ENCODE measurements at places on chromosomes 3 and 15. TPM values are rescaled to one million over a fixed set of nuclear protein-coding genes. Genes with fewer than 3 reads are reported as not detected.

DNA sequence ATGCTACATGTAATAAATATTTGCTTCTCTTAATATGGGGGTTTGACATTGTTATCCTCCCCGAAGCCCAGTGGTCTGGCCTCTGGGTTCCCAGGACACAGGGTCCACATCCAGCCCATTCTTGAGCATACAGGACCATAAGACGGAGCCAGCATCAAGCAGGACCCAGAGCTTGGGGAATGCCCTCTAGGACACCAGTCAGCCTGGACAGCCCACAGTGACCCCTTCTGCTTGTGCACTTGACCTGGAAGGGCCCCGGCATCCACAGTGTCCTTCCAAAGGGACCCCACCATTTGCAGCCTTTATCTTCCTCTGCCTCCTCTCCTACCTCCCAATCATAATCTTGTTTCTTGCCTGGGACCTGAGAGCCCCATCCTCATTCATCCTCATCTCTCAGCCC lies 46.2 kb upstream of the IREB2 start:
- no peak overlapping the region for H3K27ac ChIP-seq
- no peaks in the 10 kb centered on the region for H3K36me3 ChIP-seq
- peaks cover 13% of the 10 kb centered on the region for H3K27me3 ChIP-seq
- no peak overlapping the region for H3K4me3 ChIP-seq
- H3K4me1 ChIP-seq, result peaks cover 44% of the 10 kb centered on the region

DNA sequence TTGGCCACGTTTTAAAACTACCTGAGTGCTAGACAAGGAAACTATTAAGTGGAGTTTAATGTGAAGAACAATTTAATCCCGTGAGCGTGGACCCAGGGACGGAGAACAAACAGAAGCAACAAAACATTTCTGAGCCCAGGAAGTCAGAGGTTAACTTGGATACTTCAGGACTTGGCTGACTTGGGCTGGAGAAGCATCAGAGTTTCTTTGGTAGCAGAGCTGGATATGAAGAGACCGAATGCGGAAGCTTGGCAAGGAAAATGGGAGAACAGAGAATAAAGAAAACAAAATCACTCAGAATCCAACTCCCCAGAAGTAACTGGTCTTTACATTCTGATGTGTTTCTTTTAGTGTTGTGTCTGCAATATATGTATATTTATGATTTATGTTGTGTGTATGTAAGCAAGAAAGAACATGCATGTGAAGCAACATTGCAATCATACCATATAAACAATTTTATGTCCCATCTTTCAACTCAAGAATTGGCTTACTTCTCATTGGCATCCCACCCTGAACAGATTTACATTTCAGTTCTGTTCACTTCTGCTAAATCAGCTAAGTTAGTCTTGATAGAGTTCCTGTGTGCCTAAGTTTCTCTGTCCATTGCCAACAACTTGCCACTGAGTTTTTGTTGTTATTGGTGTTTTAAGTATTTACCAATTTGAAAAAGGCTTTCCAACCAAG lies 17.2 kb upstream of the PLOD2 start:
- H3K4me3 ChIP-seq, result no peak overlapping the region
- H3K36me3 ChIP-seq, result peaks cover 3% of the 10 kb centered on the region

DNA sequence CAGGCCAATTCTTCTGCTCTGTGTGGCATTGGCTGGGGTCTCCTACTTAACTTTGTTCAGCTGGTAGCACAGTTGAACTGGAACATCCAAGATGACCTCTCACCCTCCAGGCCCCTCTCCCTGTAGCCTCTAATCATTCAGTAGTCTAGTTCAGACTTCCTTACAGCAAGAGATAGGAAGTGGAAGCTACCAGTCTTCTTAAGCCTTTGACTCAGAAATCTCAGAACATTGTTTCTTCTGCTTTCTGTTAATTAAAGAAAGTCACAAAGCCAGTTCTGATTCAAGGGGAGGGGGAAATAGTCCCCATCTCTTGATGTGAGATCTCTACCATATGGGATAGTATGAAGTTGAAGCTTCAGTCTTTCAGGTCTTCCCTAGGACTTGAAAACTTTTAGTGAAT lies 18.8 kb upstream of the SACM1L start:
- peaks cover 18% of the 10 kb centered on the region for H3K36me3 ChIP-seq
- peaks cover 42% of the 10 kb centered on the region for H3K4me1 ChIP-seq
- H3K27me3 ChIP-seq, result no peaks in the 10 kb centered on the region
- H3K4me3 ChIP-seq, result no peak overlapping the region
- DNase-seq, result no peak
- H3K27ac ChIP-seq, result no peak overlapping the region

GRCh38 chr3:58260261-58260731 lies 22.7 kb downstream of the ABHD6 start:
- no peaks in the 10 kb centered on the region for H3K27me3 ChIP-seq
- H3K4me3 ChIP-seq, result no peak overlapping the region
- H3K36me3 ChIP-seq, result peaks cover 11% of the 10 kb centered on the region

GRCh38 chr15:25090073-25090733 lies 135.4 kb downstream of the SNRPN start:
- H3K4me3 ChIP-seq, result no peak overlapping the region
- H3K36me3 ChIP-seq, result peaks cover 83% of the 10 kb centered on the region
- H3K4me1 ChIP-seq, result no peaks in the 10 kb centered on the region

DNA sequence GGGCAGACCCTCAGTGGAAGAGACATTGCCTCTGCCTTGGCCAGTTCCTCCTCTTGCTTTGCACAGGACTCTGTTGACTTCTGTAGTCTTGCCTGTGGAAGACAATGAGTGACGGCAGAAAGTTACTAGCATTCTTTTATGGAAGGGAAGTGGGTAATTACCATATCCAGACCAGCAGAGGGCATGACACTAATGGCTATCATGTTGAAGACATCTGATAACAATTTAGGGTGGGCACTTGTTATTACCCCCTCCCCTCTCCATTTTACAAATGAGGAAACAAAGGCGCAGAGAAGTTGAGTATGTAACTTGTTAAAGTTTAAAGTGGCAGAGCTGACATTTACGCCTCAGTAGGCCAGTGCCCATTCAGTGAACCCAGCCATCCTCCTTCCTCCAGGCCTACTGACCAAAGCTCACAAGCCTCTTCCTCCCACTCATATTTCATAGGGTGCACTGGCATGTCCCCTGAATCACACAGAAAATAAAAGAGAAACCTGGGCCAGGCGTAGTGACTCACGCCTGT lies 48.2 kb upstream of the FMN1 start:
- no peak for DNase-seq
- no peaks in the 10 kb centered on the region for H3K27me3 ChIP-seq
- H3K4me1 ChIP-seq, result peaks cover 22% of the 10 kb centered on the region
- no peak overlapping the region for H3K4me3 ChIP-seq
- H3K27ac ChIP-seq, result peak overlapping the region; percentile 47

DNA sequence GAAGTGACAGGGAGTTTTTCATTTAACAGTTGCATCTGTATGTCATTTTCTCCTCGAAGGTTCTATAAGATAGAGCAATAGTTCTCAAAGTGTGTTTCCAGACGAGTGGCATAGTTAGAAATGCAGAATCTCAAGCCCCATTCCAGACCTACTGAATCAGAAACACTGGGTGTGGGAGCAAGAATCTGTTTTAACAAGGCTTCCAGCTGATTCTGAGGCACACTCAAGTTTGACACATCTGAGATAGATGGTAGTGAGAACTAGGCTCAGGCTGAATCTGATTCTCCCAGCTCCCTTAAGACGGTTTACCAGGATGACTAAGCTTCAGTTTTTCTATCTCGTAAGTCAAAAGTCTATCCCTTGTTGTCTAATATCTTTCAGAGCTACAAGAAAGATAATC lies 159.8 kb upstream of the NUDT16 start:
- no peak overlapping the region for H3K4me3 ChIP-seq
- no peak for DNase-seq
- no peaks in the 10 kb centered on the region for H3K27me3 ChIP-seq
- no peak overlapping the region for H3K27ac ChIP-seq
- H3K36me3 ChIP-seq, result no peaks in the 10 kb centered on the region
- peaks cover 23% of the 10 kb centered on the region for H3K4me1 ChIP-seq

DNA sequence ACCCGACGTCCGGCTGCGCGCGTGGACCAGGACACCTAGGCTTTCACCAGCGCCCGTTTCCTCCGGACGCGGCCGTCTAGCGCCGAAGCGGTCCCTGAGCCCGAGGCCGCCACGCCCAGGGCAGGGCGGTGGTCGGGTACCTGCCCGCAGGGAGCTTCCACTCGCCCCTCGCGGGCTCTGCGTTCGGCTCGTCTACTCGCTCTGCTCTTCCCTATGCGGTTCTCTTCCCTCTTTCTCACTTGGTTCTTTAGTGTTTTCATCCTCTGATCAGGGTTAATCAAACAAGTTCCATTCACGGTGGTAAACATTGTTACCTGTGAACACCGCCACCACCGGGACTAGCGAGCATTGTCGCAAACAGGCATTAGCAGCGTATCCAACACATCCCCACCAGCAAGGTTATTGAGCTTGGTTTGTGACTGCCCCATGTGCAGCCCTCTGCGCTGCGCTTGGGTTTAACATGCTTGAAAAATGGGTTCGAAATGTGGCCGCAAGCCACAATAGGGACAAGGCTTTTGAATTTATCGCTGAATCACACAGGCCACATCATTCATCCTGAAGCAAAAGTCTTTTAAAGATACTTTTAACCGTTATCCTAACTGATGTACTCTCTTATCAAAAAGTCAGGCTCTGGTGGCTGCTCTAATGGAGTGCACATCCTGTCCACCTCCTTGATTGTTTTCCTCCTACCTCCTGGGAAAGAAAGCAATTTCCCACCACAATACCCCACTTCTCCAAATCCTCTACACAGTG lies 843 bp upstream of the CD47 start:
- H3K36me3 ChIP-seq, result no peaks in the 10 kb centered on the region
- peaks cover 15% of the 10 kb centered on the region for H3K4me1 ChIP-seq
- H3K4me3 ChIP-seq, result peak overlapping the region; percentile 76
- peak overlapping the region; percentile 60 for H3K27ac ChIP-seq

DNA sequence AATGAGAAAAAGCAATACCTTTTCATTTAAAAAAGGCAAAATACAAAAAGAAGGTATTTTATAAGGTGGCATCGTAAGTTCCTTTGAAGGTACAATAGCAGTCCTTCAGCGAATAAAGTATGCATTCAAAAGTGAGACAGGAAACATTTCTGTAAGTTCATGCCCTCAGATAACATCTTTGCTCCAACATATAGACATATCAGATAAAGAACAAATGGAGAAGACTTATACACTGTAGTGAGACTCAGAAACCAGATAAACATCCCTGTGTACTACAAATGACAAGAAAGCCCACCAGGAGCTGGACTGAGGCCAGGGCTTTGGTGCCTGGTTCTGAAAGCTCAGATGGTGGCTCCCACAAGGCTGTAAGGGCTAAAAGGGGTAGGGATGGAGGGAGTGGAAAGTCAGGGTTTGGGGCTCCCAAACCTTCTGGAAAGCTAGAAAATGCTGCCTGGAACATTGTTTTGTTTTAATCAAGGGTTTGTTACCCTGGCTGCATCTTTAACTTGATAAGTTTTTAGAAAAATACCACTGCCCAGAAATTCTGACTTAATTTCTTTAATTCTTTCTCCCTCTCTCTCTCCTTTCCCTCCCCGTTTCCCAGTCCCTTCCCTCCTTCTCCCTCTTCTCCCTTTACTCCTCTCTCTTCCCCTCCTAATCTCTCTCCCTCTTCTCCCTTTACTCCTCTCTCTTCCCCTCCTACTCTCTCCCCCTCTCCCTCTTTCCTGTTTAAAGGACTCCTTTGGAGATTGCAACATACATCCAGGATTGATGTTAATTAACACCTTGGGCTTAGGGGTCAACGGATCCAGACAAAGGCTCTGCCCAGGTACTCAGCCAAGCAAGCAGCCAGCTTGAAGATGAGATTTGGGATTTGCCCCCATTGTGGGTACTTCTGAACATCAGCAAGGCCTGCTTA lies 126.1 kb downstream of the AQP9 start:
- H3K4me3 ChIP-seq, result no peak overlapping the region
- no peak overlapping the region for H3K27ac ChIP-seq
- H3K4me1 ChIP-seq, result peaks cover 5% of the 10 kb centered on the region
- DNase-seq, result no peak
- H3K27me3 ChIP-seq, result peaks cover 17% of the 10 kb centered on the region
- H3K36me3 ChIP-seq, result no peaks in the 10 kb centered on the region

The ANKRD63 gene
- 0.42 TPM for total RNA-seq

The AHSG gene
- not detected for total RNA-seq

The CCK gene
- total RNA-seq, result not detected

The RRP9 gene
- 22.8 TPM for total RNA-seq

The GRIP2 gene
- 0.18 TPM for total RNA-seq

DNA sequence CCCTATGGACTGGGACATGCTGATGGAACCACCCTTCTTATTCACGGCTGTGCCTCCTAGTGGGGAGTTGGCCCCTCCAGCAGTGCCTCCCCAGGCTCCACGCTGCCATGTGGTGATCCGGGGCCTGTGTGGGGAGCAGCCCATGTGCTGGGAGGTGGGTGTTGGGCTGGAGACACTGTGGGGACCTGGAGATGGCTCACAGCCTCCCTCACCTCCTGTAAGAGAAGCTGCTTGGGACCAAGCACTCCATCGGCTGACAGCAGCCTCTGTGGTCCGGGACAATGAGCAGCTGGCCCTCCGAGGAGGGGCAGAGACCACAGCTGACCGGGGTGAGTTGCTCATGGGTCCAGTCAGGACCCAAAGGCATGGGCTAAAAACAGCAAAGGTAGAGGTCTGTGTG lies 9.1 kb downstream of the ALG3 start:
- no peak overlapping the region for H3K4me3 ChIP-seq
- H3K27ac ChIP-seq, result no peak overlapping the region
- H3K36me3 ChIP-seq, result peaks cover 14% of the 10 kb centered on the region
- no peaks in the 10 kb centered on the region for H3K4me1 ChIP-seq
- DNase-seq, result no peak

The ZNF660 gene
- 11.2 TPM for total RNA-seq

The CXCR6 gene
- total RNA-seq, result not detected

DNA sequence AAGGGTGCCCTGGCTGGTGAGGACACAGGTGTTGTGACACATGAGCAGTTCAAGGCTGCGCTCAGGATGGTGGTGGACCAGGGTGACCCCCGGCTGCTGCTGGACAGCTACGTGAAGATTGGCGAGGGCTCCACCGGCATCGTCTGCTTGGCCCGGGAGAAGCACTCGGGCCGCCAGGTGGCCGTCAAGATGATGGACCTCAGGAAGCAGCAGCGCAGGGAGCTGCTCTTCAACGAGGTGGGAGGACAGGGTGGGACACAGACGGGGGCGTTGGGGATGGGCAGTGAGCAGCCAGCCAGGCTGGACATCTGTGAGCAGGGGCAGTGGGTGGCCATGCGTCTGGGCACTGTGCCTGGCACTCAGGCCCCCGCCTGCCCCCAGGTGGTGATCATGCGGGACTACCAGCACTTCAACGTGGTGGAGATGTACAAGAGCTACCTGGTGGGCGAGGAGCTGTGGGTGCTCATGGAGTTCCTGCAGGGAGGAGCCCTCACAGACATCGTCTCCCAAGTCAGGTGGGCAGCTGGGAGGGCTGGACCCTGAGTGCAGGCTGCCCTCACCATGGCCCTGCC lies 10.3 kb downstream of the ANKRD63 start:
- H3K4me1 ChIP-seq, result peaks cover 6% of the 10 kb centered on the region
- no peaks in the 10 kb centered on the region for H3K27me3 ChIP-seq
- no peak overlapping the region for H3K4me3 ChIP-seq
- no peaks in the 10 kb centered on the region for H3K36me3 ChIP-seq
- no peak for DNase-seq
- H3K27ac ChIP-seq, result no peak overlapping the region

GRCh38 chr15:61396235-61396919 lies 167.3 kb upstream of the RORA start:
- no peak overlapping the region for H3K4me3 ChIP-seq
- no peak for DNase-seq
- H3K27me3 ChIP-seq, result peaks cover 4% of the 10 kb centered on the region
- no peak overlapping the region for H3K27ac ChIP-seq
- no peaks in the 10 kb centered on the region for H3K4me1 ChIP-seq

The ST3GAL6 gene
- 4.4 TPM for total RNA-seq

GRCh38 chr15:68493629-68494028 lies 61.7 kb upstream of the ITGA11 start:
- DNase-seq, result no peak
- peaks cover 48% of the 10 kb centered on the region for H3K4me1 ChIP-seq
- H3K27me3 ChIP-seq, result no peaks in the 10 kb centered on the region
- H3K27ac ChIP-seq, result peak overlapping the region; percentile 66
- H3K36me3 ChIP-seq, result no peaks in the 10 kb centered on the region

Measured in osteocyte (in vitro differentiated cells).